ENCODE measurements at places on chromosomes 16 and 17.

- DNase-seq, result no peak
Measured at GRCh38 chr17:72434991-72435618, 314.3 kb downstream of the SOX9 start.

DNA sequence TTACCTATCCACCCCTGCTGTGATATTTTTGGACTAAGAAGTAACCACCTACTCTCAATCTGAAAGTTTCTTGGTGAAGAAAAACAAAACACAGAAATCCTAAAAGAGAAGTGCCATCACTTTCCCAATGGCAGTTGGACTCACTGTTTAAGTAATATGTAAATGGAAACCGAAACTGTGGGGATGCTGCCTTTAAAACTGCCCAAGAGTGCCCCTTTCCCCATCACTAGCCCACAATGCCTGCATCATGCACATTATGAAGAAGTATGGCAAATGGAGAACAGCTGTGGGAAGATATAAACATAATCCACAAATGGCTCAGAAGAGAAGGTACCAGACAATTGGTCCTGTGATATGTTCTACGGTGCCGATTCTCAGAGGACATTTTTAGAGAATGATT is 33.5 kb upstream of the SLC6A2 start:
- DNase-seq, result no peak

DNA sequence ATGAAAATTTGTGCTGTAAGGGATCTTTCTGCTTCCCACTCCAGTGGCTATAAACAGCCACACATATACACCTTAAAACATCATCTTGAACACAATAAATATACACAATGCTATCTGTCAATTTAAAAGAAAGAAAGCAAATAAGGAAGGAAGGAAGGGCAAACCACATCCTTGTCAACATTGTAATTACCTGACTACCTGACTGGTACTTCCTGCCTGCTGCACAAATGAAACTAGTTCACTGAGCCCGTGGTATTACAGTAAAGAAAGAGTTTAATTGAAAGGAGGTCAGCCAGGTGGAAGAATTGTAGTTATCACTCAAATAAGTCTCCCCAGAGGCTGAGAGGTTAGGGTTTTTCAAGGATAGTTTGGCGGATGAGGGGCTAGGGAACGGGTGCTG is 344.4 kb upstream of the ASIC2 start:
- DNase-seq, result no peak

DNA sequence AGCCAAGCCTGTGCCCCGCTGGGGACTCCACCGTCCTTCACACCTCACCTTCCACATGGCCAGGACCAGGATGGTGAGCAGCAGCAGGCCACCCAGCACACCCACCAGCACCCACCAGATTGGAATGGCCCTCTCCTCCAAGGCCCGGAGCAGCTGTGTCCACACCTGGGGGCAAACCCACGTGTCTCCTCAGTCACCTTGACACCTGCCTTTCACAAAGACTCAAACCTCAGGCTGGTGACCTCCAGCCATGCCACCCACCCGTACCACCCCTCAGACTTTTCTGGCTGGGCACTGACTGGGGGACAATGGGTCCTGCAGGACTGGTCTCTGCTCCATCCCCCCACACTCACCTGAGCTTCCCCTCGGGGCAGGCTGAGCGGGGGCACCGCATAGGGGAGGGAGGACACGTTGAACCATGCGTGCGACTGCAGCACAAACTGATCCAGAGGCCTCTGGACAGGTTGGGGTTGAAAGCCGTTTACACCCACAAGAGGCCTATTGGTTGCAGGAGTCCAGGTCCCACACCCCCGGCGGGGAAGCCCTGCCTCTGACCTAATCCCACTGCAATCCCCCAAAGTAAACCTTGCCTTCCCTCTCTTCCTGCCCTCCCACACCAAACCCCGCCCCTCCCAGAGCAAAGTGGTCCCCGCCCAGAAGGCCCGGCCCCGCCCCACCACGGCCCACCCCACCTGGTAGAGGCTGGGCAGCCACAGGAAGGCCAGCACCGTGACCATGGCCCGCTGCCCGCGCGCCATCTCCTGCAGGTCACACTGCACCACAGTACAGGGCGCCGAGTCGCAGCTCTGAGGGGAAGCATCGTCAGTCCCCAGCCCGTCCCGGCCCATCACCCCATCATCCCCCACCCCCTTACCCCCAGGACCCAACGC is 10.9 kb upstream of the FAM171A2 start:
- no peak for DNase-seq

DNA sequence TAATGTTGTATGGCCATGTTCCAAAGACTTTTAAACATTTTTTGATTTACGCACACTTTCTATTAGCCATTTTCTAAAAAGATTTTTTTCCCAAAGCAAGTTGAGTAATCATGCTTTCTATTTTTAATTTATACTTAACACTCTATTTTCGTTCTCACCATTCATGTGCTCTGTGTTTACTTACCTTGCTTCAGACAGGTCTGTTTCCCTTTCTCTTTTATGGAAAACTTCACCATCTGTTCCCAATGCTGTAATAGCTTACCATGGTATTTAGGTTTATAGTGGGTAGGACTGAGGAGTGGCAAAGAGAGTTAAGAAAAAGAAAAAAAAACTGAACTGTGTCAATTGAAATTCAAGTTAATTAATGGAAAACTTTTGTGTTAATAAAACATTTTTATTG is 37.5 kb upstream of the KCNJ16 start:
- DNase-seq, result no peak

DNA sequence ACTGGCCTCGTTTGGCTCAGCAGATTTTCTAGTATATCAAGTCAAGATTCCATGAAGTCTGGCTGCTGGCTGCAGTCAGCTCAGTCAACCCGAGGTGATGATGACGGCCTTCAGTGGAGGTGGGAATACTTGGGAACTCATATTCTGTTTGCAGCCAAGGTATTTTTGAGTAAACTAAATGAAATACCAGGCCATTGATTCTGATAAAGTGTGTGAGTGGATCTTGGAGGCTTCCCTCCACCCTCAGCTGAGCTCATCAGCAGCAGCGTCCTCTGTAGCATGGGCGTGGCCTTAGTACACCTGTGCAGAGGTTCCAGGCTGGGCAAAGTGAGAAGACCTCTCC is 22.0 kb upstream of the TACO1 start:
- no peak for DNase-seq

DNA sequence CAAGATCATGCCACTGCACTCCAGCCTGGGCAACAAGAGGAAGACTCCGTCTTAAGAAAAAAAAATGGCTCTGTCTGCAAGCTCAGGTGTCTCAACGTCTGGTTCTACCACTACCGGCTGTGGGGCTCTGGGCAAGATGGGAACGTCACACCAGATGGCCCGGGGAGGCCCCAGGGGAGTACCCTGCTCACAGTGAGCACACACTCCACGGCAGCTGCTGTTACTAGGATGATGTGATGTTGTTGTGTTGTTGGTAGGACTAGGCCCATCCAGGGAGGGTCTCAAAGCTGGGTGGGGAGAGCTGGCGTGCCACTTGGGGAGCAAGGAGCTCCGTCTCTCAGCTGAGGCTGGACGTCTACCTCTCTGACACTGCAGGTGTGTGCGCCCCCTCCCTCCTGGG is 9.4 kb upstream of the NPTX1 start:
- no peak for DNase-seq

DNA sequence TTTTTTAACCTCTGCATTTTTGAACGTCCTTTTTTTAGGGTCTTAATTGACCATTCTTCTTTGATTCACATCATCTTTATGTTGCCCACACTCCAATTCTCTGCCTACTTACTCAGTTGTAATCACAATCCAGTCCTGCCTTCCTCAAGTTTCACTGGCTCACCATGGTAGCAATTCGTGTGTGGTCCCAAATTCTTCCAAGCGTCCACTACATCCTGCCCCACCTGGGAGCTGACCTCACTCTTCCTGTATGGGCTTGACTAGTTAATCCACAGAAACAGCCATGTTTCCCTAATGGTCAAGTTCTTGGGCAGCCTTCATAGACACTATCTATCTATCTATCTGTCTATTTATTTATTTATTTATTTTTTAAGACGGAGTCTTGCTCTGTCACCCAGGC is 7.1 kb downstream of the TLCD2 start:
- DNase-seq, result no peak

DNA sequence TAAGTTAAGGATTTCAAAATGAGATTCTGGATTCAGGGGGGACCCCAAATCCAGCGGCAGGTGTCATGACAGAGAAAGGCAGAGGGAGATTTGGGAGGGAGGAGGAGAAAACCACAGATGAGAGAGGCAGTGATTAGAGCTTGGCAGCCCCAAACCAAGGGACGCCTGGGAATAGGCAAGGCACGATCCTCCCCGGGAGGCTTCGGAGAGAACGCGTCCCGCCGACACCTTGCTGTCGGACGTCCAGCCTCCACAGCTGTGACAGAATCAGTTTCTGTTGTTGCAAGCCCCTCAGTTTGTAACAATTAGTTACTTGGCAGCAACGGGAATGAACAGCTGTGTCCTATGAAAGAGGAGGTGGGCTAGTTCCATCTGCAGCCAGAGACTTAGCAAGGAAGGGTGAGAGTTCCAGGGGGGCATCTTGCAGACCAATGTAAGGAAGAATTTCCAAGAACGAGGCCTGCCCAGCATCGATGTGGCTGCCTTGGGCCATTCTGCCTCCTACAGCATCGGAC is 110.7 kb upstream of the SDK2 start:
- no peak for DNase-seq

DNA sequence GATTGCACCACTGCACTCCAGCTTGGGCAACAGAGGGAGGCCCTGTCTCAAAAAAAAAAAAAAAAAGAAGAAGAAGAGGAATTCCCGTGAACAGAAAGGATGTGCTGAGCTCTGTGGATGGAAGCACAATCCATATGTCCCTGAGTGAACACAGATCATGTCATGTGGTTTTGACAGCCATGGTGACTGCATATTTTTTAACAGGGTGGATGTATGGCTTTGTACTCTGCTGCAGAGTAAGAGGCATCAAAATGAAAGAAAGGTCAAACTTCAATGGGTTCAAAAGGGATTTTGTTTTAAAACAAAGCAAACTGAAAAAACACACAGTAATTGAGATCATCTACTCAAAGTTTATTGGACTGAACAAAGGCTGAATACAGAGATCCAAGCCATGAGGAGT is 31.5 kb downstream of the MXRA7 start:
- DNase-seq, result no peak

- DNase-seq, result no peak
Measured at GRCh38 chr17:7644775-7645174, 6.0 kb upstream of the ATP1B2 start.

GRCh38 chr16:78278056-78278450 is 178.6 kb downstream of the WWOX start:
- no peak for DNase-seq

- DNase-seq, result no peak
Measured at GRCh38 chr17:18028952-18029540, 9.9 kb downstream of the ATPAF2 start.

Data from hematopoietic multipotent progenitor cell (in vitro differentiated cells).